ENCODE measurements at places on chromosomes 5 and 9.

GRCh38 chr5:32339878-32340277, 27.1 kb upstream of the MTMR12 start:
- no peak for DNase-seq

DNA sequence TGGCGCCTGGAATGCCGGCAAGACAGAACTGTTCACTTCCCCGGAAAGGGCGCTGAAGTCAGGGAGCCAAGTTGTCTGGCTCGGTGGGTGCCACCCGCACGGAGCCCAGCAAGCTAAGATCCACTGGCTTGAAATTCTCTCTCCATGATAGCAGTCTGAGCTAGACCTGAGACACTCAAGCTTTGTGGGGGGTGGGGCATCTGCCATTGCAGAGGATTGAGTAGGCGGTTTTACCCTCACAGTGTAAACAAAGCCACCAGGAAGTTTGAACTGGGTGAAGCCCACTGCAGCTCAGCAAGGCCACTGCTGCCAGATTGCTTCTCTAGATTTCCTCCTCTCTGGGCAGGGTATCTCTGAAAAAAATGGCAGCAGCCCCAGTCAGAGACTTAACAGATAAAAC, 277.4 kb downstream of the SLCO4C1 start:
- no peak for DNase-seq

DNA sequence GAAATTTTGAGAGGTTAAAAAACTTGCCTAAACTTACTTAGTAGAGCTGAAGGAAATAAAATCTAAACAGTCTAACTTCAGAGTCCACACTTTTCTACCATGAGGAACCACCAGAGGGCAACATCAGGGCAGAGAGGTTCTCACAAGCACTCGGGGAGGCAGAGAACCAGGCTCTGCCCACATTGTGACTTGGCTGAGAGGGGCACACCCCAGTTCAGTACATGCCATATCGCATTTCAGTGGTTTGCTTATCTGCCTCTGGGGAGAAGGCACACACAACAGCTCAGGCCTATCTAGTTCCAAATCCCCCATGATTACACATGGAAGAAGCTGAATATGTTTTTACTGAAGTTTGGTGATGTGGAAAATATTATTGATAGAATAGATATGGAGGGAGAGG, 49.2 kb downstream of the EQTN start:
- DNase-seq, result peak; percentile 51

DNA sequence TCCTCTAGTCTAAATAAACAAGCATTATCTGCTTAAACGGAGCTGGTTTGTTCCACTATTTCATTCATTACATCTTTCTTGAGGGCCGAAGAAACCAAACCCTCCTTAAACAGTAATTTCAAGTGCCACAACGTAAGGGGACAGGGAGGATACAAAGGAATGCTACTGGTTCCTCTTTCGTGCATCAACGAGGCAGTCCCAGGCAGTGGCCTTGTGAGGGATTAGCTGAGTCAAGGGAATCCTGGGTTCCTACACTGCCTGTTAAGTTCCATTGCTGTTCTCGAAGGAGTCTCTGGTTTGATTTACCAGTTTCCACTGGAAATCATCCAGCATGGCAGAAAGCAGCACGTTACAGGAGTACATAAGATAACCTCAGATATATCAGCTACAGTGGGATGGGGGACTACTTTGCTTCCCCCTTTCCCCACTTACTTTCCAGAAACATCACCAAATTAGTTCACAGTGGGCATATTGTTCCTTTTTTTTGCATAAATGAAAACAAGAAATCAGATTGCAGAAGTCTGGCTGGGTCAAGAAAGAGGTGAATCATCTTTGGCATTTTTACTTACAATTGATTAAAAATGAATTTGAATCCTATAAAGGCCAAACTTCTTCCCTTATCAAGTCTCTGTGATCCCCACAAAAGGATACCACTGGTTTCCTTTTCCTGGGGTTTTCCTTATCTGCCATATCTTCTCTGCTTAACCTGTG, 2.5 kb upstream of the RANBP3L start:
- no peak for DNase-seq

DNA sequence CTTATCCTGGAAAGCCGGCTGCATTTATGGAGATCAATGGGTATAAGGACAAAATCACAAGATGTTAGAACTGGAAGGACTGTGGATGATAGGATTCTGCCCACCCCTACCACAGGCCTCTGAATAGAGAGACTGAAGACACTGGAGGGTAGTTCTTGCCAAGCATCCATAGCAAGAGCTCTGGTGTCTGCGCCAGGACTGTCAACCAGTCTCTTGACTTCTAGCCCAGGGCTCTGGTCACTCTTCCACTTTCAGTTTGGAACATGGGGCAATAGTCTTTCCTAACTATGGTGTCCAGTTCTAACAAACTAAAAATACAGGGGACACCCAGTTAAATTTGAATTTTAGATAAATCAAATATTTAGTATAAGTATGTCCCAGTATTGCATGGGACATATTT, 23.4 kb downstream of the LARP1 start:
- no peak for DNase-seq

- no peak for DNase-seq
Observed at GRCh38 chr9:14061936-14062585, 251.9 kb downstream of the NFIB start.

- DNase-seq, result no peak
Observed at GRCh38 chr5:75057561-75057960, 5.2 kb upstream of the GCNT4 start.

GRCh38 chr9:87076825-87077224, 129.5 kb upstream of the GAS1 start:
- no peak for DNase-seq

DNA sequence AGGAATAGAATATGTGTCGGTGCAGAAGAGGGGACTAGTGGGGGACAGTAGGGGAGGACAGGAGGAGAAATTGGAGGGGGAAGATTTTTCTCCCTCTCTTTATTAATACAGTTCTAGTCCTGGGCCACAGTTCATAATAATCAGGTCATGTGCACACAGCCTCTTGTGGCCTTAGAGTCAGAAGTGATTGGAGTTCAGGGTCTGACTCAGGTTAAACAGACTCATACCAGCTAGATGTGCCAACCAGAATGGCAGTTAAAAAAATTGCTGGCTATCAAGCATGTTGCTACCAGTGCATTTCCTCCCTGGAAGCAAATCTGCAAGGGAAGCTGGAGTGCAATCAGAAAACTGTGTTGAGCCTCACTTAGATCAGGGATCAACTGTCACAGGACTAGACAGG, 132.7 kb upstream of the MAP1B start:
- no peak for DNase-seq

DNA sequence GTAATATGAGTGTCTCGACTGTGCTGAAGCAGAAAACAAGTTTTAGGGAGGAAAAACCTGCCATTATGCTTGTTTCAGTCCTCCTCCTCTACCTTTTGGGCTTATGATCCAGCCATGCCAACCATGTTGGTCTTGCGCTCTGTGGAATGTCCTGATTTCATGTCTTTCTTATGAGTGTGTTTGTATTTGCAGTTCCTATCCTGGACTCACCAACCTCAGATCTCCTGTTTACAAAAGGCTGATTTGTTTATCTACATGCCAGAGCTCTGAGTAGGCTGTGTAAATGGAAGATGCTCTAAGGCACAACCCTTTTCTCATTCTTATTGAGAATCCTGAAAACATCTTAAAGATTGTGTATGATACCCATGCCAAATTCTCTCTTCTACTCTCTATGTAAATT, 138.6 kb downstream of the ARHGEF28 start:
- DNase-seq, result no peak

DNA sequence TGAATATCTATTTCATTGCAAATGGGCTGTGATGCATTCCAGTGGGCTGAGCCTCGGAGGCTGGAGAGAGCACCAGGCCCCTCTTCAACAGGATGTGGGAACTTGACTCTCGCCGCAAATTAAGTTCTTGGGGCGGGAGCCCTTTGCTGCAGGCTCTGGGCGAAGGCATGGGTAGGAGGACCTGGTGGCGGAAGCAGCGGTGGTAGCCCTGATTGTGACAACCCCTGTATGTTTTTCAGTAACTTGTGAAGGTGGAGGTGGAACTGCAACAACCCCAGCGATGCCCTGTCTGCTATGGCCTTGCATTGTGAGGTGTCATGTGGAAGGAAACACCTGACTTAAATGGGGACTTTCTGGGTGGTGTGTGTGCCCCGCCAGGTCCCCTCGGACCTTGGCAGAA, 9.4 kb downstream of the FYB1 start:
- no peak for DNase-seq

DNA sequence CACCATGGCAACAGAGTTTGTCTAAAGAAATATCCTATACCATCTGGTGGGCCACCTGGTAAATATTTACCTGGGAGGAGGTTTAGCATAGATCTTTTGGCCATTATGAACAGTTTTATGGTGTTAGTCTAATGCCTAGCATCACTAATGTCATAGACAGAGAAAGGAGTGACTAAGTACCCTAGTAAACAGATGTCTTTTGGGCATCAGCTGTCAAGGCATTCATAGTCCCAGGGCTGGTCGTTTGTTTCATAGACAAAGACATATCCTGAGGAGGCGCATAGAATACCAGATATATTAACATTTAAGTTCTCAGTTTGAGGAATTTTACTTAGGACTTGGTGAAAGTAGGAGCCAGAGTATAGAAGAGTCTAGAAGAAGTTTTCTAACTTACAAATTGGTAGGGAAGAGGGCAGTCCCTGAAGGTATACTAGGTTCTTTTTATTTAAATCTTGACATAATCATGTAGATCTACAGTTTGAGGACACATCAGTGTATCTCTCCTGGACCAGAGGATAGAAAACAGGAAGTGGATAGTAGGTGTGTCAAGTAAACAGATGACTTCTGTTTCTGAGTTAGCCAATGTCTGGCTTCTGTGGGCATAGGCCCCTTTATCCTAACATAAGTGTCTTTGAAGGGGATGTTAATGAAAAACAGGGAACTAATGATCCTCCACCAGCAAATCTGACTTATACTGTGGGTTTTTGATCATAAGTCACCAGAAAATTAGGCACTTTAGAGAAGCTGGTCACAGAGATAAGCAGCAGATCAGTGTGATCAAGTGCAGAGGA, 105.0 kb upstream of the PRSS3 start:
- DNase-seq, result no peak

DNA sequence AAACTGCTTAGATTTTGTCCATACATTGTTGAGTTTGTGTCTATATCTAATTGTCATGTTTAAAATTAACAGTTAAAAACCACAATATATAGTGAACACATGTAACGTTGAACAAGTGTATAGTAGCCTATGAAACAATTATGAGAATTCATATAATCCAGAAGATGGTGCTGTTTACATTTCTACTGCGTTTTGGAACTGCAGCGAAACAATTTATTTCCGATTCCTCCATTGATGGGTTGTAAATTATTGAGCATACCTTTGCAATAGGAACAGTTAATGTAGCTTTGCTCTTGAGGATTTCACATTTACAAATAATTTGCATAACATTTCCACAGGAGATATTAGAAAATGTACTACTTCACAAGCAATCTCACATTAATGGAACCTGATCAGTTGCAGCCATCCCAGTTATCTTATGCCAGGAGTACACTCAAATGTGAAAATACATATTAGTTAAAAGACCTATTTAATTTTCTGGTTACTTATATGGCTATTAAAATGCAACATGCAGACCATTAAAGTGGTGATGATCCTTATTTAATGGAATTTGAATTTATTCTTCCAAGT, 411.8 kb downstream of the CDH10 start:
- DNase-seq, result no peak

- DNase-seq, result no peak
Observed at GRCh38 chr9:34079181-34079580, 30.5 kb upstream of the UBAP2 start.

DNA sequence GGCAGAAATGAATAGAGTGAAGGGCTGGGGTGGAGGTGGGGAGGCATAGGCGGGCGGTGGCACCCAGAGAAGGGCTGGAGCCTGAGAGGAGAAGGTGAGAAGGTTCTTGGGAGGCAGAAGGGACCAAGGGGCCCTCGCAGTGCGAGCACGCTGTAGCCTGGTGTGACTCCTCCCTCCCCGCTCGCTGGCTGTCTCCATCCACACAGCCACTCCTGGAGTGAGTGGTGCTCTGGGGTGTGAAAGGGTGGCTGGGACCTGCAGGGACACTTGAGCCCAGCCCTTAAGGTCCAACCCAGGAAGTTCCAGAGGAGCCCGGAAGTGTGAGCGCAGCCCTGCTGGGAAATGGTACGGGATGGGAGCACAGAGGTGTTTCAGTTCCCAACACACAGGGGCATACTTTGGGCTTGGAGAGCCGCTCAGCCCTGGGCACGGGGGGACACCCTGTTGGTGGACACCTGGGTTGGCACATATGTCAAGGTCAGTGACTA, 9.3 kb upstream of the SCGB3A1 start:
- DNase-seq, result no peak

DNA sequence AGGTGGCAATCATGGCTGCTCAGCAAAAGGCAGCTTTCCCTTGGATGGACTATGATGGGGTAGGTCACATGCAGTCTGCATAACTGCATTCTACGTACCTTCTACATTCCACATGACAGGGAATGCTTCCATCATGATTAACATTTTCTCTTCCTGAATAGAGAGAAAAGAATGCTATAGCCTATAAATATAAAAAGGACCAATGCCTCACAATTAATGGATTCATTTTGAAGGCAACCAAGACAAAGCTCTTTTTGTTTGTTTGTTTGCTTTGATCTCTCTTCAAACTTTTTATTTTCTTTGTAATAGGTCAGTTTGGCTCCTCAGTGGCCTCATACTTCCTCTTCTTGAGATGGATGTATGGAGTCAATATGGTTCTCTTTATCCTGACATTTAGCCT, 201.3 kb downstream of the ALDH1A1 start:
- no peak for DNase-seq

Data from endothelial cell (in vitro differentiated cells).